NCI-H2171 (cell line): ENCODE measurements at places on chromosomes 7 and 10.
A peak's percentile ranks its signal among the peaks of the same experiment; 100 is the strongest.

DNA sequence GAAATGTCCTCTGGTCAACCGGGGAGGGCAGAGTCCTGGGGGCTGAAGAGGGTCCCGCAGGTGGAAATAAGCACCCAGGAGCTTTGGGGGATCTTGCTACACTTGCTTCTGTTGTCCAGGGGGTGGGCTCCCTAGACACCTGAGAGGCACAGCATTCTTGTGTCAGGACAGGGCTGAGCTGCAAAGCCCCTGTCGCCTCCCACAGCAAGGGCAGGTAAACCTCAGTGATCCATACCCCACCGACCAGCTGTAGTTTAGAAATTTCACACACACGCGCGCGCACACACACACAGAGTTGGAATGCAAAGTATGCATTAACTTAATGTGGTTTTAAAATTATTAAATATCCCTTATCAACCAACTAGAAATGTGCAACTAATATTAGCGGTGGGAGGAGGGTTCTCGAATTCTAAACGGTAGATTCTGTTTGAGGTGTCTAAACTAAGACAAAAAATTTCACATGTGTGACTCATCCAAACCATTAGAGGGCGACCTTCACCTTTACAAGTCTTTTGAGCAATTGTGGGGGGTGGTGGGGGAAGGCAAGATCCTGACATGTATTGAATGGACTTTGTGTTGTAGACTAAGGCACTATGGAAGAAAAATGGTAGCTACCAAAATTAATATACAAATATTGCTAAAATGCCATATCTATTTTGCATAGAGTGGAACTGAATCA lies 34.3 kb upstream of the PTF1A start:
- peak; percentile 16 for DNase-seq

- no peak for DNase-seq
Measured at GRCh38 chr10:70680899-70681730, 8.8 kb downstream of the ADAMTS14 start.

- no peak for DNase-seq
Measured at GRCh38 chr10:118758449-118758848, 3.7 kb upstream of the CACUL1 start.

GRCh38 chr10:69759641-69760040 lies 42.1 kb upstream of the COL13A1 start:
- DNase-seq = no peak

DNA sequence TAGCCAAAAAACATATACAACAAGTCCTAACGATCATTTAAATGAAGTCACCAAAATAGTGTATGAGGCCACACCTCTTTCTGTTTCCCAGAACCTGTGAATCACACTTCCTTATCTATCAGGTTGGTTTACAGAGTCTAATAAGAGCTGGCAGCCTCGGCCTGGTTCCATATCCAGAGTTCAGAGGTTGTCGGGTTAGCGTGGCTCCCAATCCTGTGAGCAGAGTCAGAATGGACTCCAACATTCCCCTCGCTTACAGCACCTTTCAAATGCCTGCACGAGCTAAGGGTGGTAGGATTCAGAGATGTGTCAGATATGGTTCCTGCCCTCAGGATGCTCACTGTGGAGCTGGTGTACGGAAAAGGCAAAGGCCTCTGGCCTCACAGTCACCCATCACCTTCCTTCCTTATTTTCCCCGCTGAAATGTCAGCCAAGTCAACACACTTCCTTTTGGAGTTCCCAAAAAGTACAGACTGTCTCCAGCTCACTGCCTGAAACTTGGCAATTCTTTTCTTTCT lies 6.0 kb downstream of the IL15RA start:
- no peak for DNase-seq

- peak; percentile 20 for DNase-seq
Measured at GRCh38 chr10:73771722-73772280, 10.0 kb upstream of the CHCHD1 start.

DNA sequence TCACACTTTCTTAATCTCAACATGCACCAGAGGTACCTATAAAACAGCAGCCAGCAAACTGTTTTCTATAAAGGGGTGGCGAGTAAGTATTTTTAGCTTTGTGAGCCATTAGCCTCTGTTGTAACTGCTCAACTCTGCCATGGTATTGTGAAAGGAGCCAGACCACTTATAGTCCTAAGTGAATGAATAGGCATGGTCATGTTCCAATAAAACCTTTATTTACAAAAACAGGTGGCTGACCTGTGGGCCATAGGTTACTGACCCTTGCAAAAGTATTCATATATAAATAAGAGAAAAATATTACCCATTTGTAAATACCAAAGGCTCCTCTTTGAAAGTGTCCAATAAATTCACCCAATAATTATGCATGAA lies 50.3 kb downstream of the ICA1 start:
- no peak for DNase-seq

GRCh38 chr7:30070052-30070451 lies 41.8 kb downstream of the PLEKHA8 start:
- no peak for DNase-seq

DNA sequence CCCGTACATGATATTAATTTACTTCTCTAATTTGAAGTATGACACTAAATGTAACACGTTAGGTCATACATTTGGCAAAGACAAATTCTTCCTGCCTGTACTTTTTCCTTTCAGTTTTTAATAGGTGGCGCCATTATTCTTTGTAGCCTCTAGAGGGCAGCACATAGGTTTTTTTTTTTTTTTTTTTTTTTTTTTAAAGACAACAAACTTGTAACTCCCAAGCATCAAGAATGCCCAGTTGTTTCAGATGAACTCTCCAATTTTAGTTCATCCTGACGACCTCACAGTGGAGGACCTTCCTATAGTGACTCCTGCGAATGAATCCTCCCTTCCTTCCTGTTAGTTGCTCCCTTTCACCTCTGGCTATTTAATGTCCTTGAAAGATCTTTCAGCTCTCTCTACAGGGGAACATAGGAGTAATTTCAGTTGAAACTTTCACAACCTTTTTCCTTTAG lies 139.3 kb upstream of the HDAC9 start:
- no peak for DNase-seq

GRCh38 chr7:32200646-32201045 lies 130.4 kb upstream of the PDE1C start:
- DNase-seq = peak; percentile 23

GRCh38 chr10:34169131-34169530 lies 646.0 kb downstream of the PARD3 start:
- no peak for DNase-seq

GRCh38 chr7:105389088-105389650 lies 448 bp upstream of the SRPK2 start:
- peak; percentile 37 for DNase-seq

GRCh38 chr7:81924494-81924893 lies 154.6 kb upstream of the HGF start:
- DNase-seq = no peak

DNA sequence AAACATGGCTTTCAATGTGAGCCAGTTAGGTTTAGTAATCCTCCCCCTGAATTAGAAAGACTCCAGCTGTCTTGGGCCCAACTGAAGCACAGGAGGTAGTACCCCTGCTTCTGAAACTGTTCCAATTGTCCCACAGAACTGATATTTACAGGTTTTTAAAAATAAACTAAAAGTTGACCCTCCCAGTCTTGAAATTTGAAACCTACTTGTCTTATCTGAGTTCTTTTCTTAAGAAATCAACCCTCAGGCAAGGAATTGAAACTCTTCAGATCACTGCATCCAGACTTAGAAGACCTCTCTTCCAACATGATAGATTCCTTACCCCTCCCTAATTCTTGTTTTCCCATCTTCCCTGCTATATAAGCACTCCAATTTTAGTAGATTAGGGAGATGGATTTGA lies 13.3 kb upstream of the ARHGAP21 start:
- no peak for DNase-seq

DNA sequence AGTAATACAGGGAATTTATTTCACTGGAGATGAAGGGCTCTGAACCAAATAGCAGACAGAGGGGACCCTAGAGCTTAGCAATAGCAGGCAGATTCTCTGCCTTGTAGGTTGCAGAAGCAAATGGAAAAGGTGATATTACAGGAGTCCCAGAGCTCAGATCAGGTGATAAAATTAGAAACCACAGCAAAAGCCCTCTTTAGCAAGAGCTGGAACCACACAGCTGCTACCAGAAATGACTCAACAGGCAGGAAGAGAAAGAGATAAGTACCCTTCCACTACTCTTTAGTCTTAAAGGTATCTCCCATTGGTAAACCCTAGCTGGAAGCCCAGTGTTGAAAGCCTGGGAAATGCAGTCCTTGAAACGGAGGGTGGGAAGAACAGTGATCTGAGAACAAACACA lies 535.6 kb upstream of the GHITM start:
- DNase-seq = no peak

DNA sequence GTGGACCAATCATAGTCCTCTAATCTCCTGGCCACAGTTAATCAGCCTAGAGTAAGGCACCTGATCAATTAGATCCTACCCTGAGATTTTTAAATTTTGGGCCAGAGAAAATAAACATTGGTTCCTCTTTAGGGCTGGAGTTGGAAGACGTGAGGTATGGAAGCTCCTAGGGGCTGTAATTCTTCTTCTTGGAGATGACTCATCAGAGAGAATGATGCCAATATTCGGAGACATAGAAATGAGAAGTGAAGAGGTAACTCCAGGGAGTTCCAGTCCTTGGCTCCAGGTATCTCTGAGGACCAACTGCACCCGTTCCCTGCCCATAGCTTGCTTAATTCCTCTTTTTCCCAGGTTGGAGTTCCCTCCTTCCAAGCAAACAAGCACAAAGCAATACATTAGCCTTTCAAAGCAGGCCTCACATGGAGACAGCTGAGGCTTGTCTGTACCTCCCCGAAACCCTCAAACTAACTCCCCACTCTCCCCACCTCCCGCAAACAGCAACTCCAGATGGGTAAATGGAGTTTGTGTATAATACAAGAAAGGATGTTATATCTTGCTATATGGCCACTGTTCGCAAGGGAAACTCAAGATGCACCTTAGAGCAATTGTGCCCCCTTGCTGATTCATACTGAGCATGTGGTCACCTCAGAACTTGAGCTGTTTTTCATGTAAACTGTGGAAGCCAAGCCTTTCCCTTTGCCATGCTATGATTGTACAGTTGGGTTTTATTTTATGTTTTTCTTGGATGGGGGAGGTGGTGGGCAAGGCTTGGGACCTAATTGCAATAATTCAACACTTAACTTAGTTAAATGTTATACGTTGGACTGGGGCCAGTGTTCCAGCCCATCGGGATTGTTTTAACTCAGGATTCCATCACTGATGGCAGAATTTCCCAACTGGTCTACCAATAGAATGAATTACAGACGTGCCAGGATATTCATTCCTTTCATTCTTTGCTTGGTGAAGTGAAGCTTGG lies 29.3 kb downstream of the PIK3AP1 start:
- no peak for DNase-seq
